ENCODE measurements at places on chromosomes 13 and 19.
A peak's percentile ranks its signal among the peaks of the same experiment; 100 is the strongest.

DNA sequence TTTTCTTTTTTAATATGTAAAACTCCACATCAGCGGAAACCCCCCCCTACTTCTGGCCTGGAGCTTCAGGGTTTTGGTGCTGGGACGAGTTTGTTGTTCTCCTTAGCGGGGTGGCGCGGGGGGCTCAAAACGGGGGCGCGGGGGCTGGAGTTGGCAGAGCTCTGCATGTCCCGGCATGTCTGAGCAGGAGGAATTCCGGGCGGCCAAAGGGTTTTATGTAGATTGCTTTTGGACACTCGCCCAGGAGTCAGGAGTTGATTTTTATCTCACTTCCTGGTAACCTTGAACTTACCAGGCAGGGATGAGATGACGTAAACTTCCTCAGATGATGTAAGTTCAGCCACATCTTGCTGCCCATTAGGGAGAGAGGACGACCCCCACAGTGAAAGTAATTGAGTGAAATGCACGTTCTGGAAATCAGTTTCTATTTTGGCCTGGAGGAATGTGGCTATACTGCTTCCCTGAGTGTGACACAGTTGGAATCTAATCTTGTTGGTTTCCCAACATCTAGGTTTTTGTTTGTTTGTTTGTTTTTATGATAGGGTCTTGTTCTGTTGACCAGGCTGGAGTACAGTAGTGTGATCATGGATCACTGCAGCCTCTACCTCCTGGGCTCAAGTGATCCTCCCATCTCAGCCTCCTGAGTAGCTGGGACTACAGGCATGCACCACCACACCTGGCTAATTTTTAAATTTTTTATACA is 21.0 kb upstream of the GDF15 start:
- DNase-seq = peak; percentile 99

DNA sequence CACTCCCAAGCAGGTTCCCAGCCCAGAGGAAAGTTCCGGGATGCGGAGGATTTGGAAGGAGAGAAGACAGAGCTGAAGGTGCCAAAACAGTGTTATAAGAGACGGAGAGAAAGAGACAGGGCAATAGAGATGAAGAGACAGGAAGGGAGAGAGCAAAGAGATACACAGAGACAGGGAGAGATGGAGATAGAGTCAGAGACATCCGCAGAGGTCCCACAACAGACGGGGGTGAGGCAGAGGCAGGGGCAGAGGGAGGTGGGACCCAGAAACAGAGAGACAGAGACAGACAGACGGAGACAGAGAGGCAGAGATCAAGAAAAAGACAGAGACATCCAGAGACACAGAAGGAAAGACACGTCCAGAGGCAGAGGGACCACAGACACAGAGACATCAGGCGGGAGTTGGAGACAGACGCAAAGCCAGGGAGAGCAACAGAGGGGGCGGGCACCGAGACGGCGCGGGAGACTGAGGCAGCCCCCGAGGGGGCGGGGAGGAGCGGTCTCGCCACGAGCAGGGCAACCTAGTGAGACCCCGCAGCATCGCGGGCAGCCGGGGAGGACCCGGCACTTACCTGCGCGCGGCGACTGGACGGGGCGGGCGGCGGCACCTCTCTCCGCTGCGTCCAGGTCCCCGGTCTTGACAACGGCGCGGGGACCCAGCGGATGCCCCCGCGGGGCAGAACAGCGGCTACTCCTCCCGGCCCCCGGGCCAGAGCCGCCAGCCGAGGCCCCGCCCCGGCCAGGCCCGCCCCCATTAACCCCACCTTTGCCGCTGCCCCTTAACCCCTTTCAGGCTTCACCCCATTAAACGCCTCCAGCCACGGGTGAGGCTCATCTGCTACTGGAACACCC is at the start of gene GPR4:
Gene GPR4, minus strand, starts transcription at position 689 of the 851 bp plus-strand sequence. CDS start 10,346 bp downstream, outside the sequence.
- DNase-seq = no peak

GRCh38 chr13:29059800-29060199 is 239.7 kb downstream of the MTUS2 start:
- no peak for DNase-seq

- no peak for DNase-seq
Observed at GRCh38 chr13:112820318-112820717, 130.5 kb downstream of the ATP11A start.

- peak; percentile 32 for DNase-seq
Observed at GRCh38 chr13:22592515-22592914, 588.3 kb upstream of the SGCG start.

DNA sequence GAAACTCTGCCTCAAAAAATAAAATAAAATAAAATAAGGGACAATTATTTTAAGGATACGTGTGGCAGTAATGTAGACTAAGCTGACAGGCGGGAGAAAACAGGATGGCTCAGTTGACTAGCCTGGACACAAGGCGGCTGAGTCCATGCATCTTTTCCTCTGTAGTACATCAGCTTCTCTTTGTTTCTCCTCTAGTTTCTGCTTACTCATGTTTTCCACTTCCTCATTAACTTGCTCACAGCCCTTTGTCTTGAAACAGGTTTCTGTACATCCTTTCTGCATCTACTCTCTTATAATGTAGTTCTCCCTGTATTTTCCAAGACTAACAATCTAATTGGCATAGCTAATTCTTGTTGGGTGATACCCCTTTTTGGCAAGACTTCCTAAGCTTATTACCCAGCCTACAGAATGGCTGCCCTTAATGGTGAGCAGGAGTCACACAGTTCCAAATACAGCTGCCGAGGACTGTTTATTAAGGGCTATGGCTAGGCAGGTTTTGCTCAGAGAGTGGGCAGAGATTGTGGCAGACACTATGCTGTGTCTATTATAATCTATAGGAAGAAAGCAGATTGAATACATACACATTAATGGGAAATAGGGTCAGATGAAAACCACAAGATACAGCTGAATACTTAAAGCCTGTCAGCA is 58.7 kb upstream of the KLF5 start:
- DNase-seq = no peak

DNA sequence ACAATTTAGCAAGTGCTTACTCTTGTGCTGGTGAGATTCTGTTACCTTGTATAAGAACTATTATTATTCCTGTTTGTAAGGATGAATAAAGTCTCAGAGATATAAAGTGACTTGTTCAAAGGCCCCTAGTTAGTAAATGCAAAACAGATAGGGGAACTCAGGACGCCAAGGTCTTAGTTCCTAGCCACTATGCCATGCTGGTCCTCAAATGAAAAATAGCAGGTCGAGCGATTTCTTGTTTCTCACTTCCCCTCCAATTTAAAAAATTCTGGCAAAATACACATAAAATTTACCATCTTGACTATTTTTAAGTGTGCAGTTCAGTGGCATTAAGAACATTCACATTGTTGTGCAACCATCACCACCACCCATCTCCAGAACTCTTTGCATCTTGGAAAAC is 1.1 kb downstream of the TECR start:
- no peak for DNase-seq

- peak; percentile 6 for DNase-seq
Observed at GRCh38 chr19:50252111-50252886, 48.9 kb downstream of the MYH14 start.

- DNase-seq = peak; percentile 81
Observed at GRCh38 chr13:49444524-49445395, 686 bp downstream of the SETDB2 start.

DNA sequence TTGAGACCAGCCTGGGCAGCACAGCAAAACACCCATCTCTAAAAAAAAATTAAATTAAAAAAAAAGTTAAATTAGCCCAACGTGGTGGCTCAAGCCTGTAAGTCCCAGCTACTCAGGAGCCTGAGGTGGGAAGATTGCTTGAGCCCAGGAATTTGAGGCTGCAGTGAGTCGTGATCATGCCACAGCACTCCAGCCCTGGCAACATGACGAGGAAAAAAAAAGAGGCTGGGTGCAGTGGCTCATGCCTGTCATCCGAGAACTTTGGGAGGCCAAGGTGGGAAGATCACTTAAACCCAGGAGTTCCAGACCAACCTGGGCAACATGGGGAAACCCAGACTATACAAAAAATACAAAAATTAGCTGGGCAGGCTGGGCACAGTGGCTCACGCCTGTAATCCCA is 2.2 kb upstream of the TMEM161A start:
- peak; percentile 36 for DNase-seq

- DNase-seq = no peak
Observed at GRCh38 chr19:46040952-46041500, at the start of gene IGFL4. IGFL4 (minus strand) TSS chr19:46041002; CDS start chr19:46040962, 40 bp downstream.

DNA sequence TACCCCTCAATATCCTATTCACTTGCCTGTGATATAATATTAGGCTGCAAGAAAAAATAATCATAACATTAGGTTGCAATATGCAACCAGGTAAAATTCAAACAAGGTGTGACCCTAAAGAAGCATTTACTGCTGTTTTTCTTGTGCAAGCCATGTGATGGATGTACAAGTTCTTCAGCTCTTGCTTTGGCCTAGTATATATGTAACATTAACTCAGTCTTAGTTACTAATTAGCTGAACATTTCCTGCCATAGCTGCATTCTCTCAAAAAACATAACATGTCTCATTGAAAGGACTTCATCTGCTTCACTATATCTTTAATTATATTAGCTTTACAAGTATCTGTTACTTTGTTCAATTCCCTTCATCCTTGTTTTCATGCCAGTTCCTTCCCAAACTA is 406.8 kb upstream of the HTR2A start:
- DNase-seq = no peak

- no peak for DNase-seq
Observed at GRCh38 chr13:80904386-80904785, 563.5 kb upstream of the SPRY2 start.

DNA sequence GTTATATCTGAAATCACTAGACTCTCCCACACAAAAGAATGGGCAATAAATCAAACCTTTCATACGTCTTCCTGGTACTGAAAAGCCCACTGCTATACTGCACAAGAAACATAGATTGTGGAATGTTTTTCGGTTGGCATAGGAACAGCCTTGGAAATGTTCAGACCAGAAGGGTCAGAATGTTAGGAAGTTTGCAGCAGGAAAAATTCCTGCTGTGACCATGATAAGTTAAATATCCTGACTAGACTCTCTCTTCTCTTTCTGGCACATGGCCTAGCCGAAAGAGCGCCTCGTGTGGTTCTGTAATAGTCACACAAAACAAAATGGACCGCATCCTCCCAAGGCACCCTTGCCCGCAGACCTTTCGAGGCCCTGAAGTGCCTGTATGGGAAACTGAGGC is 427.2 kb downstream of the COG6 start:
- no peak for DNase-seq

GRCh38 chr19:11261971-11262839 is at the start of gene DOCK6:
DOCK6 (minus strand) TSS chr19:11262524; CDS start chr19:11262440, 84 bp downstream.
- DNase-seq = peak; percentile 10

DNA sequence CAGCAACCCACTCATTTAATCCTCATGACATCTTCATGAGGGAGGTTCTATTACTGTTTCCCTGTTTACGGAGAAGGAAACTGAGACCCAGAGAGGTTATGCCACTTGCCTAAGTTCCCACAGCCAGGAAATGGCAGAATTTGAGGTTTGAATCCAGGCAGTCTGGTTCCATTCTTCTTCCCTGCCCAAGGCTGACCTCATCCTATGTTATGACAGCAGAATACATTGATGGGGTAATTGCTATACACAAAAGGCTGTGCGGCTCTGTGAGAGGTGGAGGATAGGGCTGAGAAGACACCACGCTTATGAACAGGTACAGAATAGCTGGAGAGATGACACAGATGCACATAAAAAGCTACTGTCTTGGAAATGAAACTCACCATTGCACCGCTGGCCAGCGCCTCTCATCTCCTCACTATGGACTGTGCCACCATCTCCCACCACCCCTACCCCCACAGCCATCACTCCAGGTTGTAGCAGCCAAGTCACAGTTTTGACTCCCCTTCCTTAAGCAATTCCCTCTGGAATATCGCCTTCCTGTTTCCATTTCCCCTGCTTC is 11.5 kb downstream of the MAG start:
- no peak for DNase-seq

GRCh38 chr19:3513229-3514140 is 7.4 kb downstream of the FZR1 start:
- DNase-seq = no peak

DNA sequence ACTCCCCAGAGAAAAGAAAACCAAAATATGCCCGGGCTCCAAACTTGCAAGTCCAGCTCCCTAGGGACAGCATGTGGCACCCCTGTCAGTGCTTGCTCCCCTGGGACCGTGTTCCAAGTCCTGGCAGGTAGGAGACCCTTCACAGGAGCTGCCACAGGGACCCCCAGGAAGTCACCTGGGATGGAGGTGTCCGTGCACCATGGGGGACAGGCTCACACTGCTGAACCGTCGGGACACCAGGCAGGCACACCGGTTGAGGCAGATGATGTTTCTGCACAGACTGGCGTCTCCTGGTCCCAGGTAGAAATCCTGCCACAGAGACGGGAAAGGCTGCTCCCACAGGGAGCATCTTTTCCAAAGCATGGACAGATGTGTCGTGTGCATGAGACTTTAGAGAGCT is 11.7 kb upstream of the PROZ start:
- no peak for DNase-seq

- DNase-seq = no peak
Observed at GRCh38 chr13:80012251-80012650, 328.7 kb downstream of the SPRY2 start.

GRCh38 chr19:48310227-48310626 is 15.1 kb upstream of the EMP3 start:
- no peak for DNase-seq

DNA sequence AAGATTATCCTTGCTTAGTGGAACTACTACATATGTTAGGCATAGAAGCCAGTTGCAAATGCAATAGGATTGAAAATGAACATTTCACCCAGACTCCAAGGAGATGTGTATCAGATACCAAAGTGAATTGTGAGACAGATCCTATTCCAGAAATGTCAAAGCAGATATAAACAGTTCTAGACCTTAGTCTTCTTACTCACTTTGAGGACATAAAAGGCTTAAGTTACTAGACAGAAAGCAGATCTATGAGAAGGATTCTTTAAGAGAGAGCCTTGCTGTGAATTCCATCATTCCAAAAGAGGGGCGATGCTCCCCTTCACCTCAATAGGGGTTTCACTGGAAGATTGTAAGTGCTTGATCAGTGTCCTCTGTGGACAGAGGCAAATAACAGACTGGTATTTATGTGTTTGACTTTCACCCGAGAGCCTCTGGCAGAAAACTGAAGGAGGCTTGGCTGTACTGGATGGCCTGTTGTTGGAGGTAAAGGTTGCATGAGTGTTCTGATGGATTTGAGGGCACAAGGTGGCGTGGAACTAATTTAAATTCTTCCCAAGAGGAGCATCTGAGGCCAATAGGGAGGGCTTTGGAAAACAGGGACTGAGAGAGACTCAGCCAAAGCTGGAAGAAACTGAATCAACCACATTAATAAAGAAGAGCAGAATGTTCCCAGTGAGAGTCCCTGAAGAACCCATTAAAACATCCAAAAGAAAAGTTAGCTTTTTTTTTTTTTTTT is 194.8 kb downstream of the DCLK1 start:
- DNase-seq = no peak

DNA sequence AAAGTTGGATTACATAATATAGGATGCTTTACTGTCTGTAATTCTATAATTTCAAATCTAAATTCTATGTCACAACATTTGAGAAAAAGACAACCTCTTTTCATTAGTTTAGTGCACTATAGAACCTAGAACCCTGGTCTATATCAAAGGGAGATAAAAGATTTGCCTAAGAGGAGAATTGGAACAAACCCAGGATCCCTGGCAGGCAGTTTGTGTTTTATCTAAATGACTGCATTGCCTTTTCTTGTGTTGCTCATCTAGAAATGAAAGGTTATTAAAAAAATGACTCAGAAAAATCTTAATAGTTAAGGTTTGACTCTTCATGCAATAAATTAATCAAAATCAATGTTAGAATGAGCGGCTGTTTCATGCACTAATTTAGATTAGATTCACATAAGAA is 96.7 kb downstream of the PCDH9 start:
- DNase-seq = no peak

Measured in foreskin fibroblast (primary cell).